ENCODE measurements at places on chromosomes 7 and 10.

DNA sequence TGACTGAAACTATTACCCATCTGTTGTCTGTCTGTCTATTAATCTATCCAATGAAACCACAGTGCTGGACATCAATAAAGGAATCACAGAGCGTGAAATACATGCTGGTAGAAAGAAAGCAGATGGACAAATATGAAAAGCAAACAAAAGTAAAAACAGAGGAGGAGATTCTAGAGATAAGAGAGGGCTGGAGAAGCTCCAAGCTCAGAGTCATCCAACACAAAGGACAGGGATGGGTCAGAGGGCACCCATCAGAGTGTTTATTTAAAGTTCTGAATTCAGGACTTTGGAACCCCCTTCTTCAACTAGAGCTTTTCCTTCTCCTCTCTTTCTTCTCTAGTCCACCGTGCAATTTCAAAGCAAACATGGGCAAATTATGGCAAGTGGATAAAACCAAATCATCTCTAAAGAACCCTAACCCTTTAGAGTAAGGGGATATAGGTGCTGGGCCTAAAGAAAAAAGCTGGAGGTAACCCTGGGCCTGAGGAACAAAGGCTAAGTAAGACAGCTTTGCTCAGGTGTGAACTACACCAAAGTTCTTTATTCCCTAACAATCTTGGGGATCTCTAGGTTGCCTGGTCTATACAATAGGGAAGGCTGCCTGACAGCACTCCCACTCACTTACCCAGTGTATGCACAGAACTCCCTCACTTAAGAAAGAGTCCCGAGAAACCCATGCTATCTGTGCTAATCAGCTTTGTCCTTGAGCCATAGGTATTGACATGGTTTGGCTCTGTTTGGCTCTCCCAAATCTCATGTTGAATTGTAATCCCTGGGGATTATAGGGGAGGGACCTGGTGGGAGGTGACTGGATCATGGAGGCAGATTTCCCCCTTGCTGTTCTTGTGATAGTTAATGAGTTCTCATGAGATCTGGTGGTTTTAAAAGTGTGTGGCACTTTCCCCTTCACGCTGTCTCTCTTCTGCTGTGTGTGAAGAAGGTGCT, 97.0 kb downstream of the BAMBI start:
- DNase-seq, result no peak

DNA sequence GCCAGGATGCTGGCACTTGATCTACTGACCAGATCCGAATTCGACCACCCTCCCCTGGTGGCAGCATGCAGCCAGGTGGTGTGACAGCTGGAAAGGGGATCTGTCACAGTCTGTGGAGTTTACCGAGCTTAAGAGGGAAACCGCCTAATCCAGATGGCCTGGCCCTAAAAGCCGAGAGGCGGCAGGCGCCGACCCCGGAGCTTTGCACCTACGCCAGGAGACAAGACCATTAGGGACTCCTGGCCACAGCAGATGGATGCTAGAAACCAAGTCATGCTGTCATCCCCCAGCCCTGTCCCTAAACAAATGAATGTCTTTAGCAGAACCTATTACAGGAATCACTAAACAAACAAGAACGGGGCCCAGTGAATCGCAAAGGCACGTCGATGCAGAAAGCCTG, 27.7 kb downstream of the RCC1L start:
- no peak for DNase-seq

GRCh38 chr7:116166156-116166555, 44.2 kb upstream of the TES start:
- no peak for DNase-seq

- DNase-seq, result no peak
These were observed 6.4 kb upstream of the JAZF1 start for GRCh38 chr7:28187012-28187411.

DNA sequence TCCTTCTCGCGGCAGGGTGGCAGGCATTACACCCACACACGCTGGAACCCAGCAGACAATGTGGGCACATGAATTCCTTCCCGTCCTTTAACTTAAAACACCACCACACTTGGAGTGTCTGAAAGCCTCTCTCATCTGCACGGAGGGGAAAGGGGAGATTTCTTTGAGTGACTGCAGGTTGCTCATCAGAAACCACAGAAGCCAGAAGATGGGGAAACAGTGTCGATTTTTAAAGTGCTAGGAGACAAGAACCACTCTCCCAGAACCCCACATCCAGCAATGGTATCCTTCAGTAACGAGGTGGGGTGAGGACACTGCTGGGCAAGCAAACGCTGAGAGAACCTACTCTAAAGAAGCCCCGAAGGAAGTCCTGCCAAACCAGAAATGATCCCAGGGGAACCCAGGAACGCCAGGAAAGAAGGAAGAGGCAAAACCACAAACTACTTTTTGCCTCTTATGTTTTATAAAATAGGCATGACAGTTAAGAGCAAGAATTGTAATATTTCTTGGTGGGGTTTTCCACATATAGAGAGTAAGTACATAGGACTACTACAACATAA, 254.3 kb downstream of the ELFN1 start:
- DNase-seq, result no peak

DNA sequence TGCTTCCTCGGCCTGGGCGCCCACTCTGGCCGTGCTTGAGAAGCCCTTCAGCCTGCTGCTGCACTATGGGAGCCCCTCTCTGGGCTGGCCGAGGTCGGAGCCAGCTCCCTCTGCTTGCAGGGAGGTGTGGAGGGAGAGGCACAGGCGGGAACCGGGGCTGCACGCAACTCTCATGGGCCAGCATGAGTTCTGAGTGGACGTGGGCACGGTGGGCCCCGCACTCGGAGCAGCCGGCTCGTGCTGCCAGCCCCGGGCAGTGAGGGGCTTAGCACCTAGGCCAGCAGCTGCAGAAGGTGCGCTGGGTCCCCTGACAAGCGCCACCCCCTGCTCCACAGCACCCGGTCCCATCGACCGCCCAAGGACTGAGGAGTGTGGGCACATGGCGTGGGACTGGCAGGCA, 9.0 kb upstream of the PDK4 start:
- no peak for DNase-seq

- DNase-seq, result no peak
These were observed 123.4 kb downstream of the STK31 start for GRCh38 chr7:23833405-23833804.

- DNase-seq, result no peak
These were observed 51.2 kb upstream of the CFAP46 start for GRCh38 chr10:132993271-132994184.

- DNase-seq, result no peak
These were observed 88.6 kb upstream of the PPP1R3A start for GRCh38 chr7:114007386-114007785.

GRCh38 chr7:29878081-29878688, 71.9 kb downstream of the WIPF3 start:
- peak; percentile 56 for DNase-seq

DNA sequence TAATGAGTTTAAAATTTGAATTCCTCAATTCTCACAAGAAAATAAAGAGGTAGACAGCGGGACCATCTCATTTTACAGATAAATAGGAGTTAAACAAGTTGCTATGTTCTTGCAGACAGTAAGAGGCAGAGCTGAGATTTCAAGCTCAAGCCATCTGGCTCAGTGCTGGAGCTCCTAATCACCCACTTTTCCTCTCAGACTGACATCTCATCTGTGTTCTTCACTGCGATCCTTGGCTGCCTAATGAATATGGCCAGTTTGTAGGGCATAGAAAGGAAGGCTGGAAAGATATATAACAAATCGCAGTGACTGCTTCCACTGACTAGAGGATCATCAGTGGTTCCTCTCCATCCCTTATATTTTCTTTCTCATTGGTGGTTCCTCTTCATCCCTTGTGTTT, 151.2 kb downstream of the MPP7 start:
- DNase-seq, result no peak

GRCh38 chr10:24462291-24462813, 253.4 kb downstream of the KIAA1217 start:
- DNase-seq, result no peak

DNA sequence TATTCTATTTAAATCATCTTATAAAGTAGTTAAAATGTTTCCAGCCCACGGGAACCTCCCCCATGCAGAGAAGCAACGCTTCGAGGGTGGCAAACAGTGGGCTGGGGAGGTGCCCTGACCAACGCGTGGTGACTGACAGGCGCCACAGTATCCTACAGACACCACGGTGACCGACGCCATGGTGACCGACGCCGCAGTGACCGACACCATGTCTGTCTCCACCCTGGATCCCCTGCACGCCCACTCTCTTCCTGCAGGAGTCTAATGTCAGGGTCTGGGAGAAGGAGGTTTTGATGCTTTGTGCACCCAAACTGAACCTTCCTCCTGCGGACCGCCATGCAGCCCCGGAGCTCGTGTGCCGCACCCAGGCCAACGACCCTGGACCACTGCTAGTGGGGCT, 464.4 kb downstream of the PTPRN2 start:
- DNase-seq, result no peak

DNA sequence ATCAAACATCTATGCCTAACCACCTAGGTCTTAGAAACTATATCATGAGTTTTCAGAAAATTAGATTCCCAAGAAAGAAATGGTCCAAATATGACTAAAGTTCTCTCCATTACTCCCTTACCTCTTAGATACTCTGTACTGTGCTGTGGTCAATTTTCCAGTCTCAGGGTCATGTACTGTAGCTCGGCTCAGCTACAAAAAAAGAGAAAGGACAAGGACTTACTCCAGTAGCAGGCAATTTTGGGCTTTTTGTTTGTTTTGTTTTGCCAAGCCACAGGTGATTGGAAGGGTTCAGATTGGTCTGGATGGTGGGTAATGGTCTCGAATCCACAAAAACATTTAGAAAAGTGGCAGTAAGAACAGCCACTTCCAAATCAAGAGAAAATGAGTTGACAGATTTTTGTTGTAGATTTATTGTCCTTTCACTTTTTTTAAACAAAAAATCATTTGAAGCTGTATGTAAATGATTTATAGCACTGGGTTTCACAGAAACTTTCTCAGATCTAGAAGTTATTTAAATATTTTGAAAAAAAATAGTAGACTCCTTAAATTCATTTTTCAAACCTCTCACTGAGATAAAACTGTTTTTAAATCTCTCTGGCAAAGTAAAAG, 52.8 kb downstream of the P4HA1 start:
- DNase-seq, result no peak

- DNase-seq, result peak; percentile 86
These were observed at the start of gene NUDT13 for GRCh38 chr10:73110345-73110849. NUDT13 (plus strand) TSS chr10:73110455; CDS start chr10:73114366, 3,911 bp downstream.

- DNase-seq, result no peak
These were observed 28.2 kb downstream of the IL2RA start for GRCh38 chr10:6033954-6034353.

DNA sequence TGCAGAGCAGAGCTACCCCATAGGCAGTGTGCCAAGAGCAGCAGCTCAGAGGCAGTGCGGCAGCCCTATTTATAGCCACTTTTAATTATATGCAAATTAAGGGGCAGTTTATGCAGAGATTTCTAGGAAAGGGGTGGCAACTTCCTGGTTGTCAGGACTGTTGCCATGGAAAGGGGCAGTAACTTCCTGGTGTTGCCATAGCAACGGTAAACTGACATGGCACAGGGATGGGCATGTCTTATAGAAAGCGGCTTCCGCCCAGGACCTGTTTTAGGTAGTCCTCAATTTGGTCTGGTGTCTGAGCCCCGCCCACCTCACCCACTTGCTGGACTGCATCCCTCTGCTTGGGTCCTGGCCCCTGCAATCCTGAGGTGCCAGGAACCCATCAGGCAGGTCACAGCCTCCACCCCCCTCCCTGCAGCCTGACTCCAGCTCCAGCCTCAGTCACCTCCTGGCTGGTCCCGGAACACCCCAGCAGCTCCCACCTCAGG, 115.8 kb downstream of the TMEM130 start:
- DNase-seq, result no peak

DNA sequence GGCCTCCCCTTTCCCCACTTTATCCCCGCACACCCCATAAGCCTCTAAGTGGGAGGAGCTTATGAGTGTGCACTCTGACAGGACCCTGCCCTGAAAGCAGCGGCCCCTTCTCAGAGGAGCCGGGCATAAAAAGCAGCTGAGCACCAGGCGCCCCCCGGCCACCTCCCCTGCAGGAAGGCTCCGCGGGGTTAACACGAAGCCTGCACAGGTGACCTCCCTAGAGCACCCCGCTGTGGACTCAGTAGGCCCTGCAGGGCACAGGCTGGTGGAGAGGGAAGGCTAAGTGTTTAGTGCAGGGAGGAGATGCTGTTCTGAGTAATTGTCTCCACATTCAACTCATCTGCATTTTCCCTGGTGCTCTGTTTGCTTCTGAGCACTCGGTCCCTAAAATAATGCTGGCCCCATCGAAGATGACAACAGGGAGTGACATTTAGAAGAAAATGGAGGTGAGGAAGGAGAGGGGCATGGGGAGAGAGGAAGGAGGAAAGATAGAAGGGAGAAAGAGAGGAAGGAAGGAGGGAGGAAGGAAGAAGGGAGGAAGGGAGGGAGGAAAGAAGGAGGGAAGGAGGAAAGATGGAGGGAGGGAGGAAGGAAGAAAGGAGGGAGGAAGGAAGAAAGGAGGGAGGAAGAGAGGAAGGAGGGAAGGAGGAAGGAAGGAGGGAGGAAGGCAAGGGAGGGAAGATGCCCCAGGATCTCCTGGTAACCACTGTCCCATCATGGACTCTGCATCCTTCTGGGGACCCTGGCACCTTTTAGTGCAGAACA, 25.4 kb upstream of the CNPY1 start:
- DNase-seq, result no peak

DNA sequence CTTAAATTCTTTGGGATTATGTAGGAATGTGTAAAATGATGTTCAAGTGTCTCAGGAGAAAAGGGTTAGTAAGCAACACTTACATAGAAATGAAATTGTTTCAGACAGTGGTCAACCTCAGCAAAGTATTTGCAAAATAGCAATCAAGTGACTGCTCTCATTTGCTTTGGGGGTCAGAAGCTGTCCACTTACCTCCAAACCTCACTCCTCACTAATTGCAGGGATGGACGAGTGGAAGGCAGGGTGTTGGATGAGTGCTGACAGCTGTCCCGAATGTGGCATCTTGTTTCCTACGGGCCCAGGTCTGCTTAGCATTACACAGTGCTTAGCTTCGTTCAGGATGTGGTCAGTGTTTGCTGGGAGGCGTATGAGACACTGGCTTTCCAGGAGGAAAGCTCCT, 437.0 kb downstream of the SUGCT start:
- DNase-seq, result no peak

GRCh38 chr10:79163666-79163975, 94.9 kb downstream of the ZMIZ1 start:
- DNase-seq, result no peak

GRCh38 chr7:47088329-47089067, 493.4 kb downstream of the TNS3 start:
- DNase-seq, result peak; percentile 71

- no peak for DNase-seq
These were observed 205.9 kb upstream of the PPP2R2D start for GRCh38 chr10:131694781-131695495.

- no peak for DNase-seq
These were observed 982 bp downstream of the IDI1 start for GRCh38 chr10:1047937-1048336.
